Hematopoietic multipotent progenitor cell treated with erythropoietin and hydrocortisone succinate and interleukin-3 and kit ligand, for 17 days (in vitro differentiated cells): ENCODE measurements at places on chromosomes 4 and X.
A peak's percentile ranks its signal among the peaks of the same experiment; 100 is the strongest.

DNA sequence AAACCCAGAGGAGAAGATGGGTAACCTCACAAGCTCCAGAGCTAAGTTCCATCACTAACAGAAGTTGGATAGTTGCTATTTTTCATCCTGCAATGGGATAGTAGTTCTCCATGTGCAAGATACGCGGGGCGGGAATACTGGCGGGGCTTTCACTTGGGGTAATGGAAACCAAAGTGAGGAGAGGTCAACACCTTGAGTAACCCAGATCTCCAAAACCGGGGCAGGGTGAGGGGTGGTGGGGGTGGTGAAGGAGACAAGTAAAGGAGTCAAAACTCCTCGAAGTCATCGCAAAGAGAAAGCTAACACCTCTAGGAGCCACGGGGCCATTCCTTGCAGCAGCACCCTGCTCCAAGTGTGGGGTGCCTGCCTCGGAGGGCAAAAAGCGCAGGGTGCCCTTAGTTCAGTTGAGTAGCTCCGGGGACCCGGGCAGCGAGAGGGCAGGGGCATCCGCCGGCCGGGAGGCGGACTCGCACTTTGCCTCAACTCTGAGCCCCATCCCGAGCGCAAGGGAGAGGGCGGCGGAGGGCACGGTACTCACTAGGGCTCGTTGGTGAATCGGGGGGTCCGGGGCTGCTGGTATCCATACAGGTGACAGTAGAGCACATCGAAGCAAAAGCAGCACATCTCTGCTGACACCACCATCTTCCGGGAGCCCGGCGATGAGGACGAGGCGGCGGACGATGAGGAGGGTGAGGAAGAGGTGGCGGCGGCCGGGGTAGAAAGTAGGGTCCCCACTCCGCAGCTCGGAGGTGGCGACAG, 645 bp downstream of the AMMECR1 start:
- DNase-seq, result peak; percentile 57

DNA sequence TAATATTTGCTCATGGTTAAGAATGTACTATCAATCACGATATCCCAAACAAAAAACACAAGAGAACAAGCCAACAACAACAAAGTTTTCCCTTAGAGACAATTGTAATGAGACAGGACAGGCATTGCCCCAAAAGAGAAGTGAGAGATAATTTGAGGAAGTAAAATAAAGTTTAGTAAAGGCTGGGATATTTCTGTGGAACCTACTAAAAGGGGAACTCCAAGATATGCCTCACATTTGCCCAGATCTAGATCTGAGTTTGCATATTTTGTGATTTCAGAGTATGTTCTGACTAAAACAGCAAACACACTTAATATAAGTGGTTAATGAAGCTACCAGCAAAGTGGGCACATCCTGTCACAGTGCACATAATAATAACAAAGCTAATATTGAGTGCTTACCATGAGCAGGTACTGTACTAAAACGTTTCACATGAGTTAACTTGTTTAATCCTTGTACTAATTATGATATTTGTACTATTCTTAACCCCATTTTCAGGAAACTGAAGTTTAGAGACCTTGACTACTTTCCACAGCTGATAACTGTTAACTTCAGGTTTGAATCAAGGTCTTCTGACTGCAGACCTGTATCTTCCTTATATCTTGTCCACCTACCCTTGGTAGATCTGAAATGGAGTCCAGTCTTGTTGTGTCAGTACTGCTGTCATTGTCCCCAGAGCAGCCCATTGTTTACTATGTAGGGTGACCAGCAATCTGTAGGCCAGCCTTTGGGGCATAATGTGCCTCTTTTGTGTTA, 26.0 kb upstream of the BMP2K start:
- DNase-seq, result no peak

GRCh38 chr4:33996075-33996718, 2248.1 kb downstream of the ARAP2 start:
- DNase-seq, result no peak

- DNase-seq, result no peak
Measured at GRCh38 chrX:118207831-118208453, 91.3 kb upstream of the KLHL13 start.

DNA sequence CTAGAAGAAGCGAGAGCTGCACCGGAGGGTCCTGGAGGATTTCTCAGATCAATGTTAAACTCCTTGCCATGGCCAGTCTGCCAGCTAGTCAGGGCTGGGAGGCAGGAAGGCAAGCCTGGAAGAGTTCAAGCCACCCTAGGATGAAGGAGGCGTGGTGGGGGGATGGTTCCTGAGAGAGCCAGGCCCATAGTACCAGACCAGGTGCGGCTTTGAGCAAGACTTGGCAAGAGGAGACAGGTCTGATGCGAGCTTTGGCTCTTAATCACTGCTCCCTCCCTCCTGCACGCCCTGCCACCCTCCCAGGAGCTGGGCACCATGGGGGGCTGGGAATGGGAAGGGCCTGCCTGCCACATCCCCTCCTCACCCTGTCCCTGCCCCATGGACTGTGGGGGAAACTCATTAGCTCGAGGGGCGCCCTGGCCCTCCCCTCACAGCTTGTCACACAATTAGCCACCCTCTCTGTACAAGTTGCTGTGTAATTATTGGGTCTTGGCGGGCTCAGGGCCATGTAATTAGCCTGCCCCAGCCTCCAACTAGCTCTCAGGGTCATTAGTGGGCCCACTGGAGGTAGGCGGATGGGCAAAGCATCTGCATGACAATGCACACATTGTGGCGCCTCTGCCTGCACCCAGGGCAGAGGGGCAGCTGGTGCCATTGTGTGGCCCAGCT, 50.3 kb downstream of the EFNB1 start:
- DNase-seq, result no peak

GRCh38 chrX:44816367-44816766, 27.5 kb upstream of the DUSP21 start:
- DNase-seq, result no peak

DNA sequence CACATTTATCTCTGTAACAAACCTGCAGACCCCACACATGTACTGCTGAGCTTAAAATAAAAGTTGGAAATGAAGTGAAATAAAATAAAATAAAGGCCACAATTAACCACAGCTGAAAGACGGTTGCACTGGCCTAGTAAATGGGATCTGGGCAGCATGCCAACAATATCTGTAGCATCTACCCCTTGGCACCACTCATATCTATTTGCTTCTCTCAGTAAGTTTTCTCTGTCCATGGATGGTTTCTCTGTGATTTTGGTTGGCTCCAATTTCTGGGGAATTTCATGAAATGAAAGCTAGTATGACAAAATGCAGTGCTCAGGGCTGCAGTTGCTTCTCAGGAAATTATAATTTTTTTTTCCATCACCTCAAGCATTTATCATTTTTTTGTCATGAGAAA, 172.0 kb upstream of the IL15 start:
- DNase-seq, result no peak

- DNase-seq, result no peak
Measured at GRCh38 chr4:52106191-52106590, 55.1 kb downstream of the SPATA18 start.

DNA sequence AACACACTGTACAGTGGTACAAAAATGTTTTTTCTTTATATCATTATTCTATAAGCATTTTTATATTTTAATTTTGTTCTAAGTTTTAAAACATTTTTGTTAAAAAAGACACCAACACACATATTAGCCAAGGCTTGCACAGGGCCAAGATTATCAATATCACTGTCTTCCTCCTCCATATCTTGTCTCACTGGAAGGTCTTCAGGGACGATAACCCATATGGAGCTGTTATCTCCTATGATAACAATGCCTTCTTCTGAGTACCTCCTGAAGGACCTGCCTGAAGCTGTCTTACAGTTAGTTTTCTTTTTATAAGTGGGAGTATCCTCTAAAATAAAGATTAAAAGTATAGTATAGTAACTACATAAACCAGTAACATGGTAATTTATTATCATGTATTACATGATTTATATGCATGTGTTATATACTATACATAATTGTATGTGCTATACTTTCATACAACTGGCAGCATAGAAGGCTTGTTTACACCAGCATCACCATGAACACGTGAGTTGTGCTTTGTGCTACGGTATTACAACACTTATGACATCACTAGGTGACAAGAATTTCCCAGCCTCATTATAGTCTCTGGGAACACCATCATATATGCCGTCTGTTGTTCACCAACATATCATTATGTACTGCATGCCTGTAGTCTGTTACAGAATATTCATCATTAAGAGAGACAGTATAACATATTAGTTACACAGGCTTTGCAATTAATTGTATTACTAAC, 90.7 kb downstream of the WDFY3 start:
- no peak for DNase-seq

DNA sequence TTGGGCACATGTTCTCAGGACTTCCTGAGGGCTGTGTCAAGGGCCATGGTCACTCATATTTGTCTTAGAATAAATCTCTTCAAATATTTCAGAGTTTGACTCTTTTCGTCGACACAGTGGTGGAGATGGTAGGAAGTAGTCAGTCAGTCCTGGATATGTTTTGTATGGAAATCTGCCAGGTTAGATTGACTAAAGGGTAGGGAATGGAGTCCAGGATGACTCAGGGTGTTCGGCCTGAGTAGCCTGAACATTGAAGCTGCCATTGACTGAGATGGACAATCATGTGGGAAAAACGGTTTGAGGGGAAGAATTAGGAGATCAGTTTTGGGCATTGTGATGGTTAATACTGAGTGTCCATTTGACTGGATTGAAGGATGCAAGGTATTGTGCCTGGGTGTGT, 177.1 kb upstream of the CENPE start:
- DNase-seq, result no peak

DNA sequence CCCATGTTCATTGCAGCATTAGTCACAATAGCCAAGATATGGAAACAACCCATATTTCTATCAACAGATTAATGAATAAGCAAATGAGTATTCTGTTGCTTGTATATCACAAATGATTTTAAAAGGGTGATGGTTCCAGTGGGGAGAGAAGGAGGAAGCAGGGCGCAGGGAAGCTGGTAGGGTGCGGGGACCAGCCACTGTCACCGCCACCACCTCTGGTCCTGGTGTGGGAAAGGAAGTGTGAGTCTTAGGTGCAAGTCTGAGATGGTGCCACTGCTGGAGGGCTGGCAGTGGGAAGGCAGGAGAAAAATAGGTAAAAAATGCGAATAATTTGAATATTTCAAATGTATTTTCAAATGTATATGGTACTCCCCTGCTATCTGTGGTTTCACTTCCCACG, 286.8 kb upstream of the DDX53 start:
- DNase-seq, result no peak

DNA sequence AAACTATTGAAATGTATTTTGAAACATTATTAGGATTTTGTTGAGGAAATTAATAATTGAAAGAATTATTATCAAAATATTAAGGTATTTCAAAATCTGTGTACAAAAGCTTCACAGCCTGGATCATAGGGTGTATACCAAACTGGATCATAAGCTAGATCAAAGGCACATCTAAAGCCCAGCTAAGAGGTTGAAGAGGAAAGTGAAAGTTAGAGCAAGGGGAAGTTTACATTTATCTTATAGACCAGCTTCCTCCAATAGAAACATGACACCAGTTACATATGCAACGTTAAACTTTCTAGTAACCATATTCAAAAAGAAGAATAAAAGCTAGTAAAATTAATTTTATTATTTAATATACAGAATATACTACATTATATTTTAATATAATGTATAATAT, 227.2 kb upstream of the BMP3 start:
- DNase-seq, result no peak

DNA sequence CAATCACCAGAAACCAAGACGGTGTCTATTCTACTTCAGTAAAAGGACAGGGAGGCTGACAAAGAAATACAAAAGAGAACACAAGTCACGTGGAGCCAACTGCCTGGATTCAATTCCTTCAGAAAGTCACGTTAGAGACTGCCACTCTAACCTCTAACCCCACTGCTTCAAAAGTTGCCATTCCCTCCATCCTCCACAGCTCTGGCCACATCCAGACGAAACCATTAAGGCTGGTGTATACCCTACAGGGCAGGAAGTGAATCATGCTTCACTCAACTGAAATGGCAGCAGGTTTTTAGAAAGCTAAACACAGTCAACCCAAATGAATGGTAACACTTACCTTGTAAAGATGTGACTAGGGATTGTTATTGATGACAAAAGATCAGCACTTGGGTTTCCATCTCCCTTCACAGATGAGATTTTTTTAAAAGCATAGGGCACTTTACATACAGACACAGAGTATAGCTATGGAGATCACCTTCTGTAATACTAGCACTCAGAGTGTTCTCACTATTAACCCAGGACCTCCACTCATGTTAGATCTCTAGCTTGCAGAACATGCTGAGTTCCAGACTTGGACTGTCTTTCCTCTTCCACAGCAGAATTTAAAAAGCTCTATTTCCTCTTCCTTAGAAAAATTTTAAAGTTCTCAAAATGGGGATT, 37.4 kb downstream of the MAML3 start:
- no peak for DNase-seq

DNA sequence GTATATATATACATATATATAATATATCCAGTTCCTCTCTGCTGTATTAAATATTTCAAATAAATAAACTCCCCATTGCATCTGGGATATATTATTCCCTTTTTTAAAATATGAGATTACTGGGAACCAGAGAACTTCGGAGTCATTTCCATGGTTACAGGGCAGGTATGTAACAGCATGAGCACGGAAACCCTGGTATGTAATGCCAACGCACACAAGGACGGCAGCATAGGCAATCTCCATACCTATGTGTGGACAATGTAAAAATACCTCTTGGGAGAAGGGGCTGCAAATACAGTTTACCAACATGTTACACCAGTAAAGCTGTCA, 62.8 kb downstream of the NUDT10 start:
- no peak for DNase-seq

DNA sequence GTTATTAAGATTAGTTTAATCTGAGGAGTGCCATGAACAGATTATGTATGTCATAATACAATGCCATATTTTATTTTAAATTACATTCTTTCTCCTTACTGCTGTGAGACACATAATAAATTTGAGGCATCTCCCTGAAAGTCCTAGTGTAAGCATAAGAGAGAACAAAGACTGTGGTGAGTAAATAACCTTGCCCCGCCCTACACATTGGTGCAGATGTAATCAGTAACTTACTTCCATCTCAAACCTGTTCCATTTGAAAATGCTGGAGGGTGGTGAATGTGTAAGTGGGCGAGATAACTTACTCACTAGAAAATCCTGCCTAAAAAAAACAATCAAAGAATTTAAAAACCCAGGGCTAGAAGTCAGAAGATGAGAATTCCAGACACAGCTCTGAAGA, 338.1 kb upstream of the SLIT2 start:
- no peak for DNase-seq

- DNase-seq, result no peak
Measured at GRCh38 chr4:160143574-160143973, 1040.7 kb downstream of the RAPGEF2 start.

DNA sequence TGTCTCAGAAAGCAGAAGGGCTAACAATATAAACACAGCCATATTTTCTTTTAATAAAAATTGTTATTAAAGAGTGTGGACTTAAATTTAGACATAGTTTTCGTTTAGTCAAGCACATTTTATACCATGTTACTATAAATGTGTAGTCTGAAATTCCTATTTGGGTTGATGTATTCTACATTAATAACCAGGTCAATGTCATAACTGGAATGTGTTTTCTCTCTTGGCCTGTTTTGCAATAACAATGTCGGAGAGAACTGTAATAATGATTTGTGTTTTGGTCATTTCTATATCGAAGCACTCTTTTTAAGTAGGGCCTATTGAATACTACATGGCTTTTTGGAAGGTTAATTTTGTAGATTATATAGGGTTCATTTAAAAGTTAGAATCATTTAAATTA, 5.5 kb downstream of the USO1 start:
- no peak for DNase-seq
